Muscle of leg (tissue), 16 donors: ENCODE measurements at places on chromosomes 11 and 22. TPM values are rescaled to one million over a fixed set of nuclear protein-coding genes. Genes with fewer than 3 reads are reported as not detected.

Gene GLYAT
- total RNA-seq, result not detected

Gene ELMOD1
- total RNA-seq, result 4.3 TPM

Gene MPPED2
- total RNA-seq, result 7.7 TPM

Gene IRAG1
- 4.1 TPM for total RNA-seq

Gene SCN2B
- 4.2 TPM for total RNA-seq

Gene KRTAP5-8
- not detected for total RNA-seq

Gene C11orf87
- total RNA-seq, result 0.09 TPM

Gene XRCC6
- total RNA-seq, result 205 TPM

Gene TTC36
- 1.1 TPM for total RNA-seq

Gene CABP7
- total RNA-seq, result 0.09 TPM

Gene GAB4
- not detected for total RNA-seq

Gene C11orf97
- not detected for total RNA-seq

Gene CHADL
- 4.7 TPM for total RNA-seq

Gene SMCO4
- total RNA-seq, result 8.6 TPM

Gene HTATIP2
- 1.2 TPM for total RNA-seq

Gene KCNQ1OT1
- total RNA-seq, result 10.8 TPM

Gene EMID1
- 5.7 TPM for total RNA-seq

Gene BACE1
- 16.6 TPM for total RNA-seq
